ENCODE measurements at places on chromosomes 5 and 9.

DNA sequence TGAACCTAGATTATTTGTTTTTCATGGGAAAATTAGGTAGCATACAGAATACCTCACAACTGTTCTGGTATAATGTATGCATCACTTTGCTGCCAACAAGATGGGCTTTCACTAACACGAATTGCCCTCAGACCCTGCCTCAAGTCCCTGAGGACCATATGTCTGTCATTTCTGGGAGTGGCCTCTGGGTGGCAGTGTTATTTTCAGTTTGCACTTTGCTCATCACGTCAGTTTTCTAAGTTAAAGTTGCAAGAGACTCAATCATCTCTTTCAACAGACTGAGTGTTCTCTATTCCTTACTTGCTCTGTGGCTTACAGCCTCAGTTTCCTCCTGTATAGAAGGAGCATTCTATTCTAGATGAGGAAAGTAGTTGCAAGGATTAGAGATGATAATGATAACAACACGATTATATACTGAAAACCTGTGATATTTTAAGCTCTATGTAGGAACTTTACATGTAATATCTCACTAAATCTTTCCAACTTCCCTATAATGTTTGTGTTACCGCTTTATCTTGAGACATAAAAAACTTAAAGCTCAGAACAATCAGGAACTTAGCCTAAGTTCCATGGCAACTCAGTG is 55.7 kb downstream of the TSSK1B start:
- peak; percentile 27 for DNase-seq

GRCh38 chr9:103798620-103799019 is 295.5 kb upstream of the SMC2 start:
- no peak for DNase-seq

DNA sequence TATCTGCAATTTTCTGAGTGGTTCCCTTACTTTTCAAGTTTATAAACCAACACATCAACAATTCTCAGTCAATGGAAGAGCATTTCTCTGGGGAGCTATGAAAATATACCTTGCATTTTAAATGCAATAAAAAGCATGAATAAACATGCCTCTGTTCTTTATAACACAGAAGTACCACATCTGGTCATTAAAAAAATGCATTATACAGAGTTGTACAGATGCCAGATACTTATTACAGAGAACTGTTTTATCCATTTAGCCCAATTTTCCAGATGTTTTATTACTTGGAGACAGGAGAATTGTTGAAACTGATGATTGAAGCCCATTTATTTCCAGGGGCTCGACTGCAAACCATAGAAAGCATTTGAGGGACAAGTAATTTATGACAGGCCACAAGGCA is 19.2 kb upstream of the HEXB start:
- DNase-seq = no peak

DNA sequence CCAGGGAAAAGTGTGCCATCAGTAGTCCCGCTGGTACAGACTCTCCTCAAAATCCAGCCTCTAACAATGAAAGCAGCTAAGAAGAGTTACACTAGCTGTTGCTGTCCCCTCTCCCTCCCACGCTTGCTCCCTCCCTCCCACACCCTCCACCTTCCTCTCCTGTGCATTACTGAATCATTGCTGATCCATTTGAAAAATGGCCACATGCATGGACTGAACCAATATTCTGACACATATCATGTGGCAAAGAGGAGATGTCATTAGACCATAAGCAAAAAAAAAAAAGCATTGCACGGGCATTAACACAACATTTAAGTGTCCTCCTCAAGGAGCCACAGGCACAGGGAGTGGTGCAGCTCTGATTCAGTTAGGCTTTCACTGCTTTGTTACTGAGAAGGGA is 37.9 kb downstream of the LHFPL2 start:
- DNase-seq = no peak

DNA sequence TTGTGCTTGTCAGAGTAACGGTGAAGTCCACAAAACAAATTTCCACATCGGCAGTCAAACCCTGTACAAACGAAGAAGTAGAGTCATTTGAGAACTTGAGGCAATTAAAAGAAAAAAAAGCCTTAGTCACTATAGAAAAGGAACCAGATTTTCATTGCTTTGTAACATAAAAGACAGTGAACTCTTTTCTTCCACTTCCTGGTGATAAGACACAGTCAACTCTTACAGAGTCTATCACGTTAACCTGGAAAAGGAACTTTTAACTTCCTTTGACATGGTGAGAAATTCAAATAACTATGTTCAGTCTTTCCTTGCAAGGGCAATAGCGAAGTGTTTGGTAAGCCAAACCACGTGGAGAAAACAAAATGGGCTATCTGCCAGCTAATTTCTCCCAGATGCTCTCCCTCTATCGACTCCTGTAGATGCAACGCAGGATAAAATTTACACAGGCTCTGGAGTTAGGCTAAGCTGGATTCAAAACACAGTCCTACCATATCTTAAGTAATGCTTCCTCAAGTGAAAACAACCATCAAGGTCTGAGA is 8.9 kb downstream of the ZFAND5 start:
- no peak for DNase-seq

DNA sequence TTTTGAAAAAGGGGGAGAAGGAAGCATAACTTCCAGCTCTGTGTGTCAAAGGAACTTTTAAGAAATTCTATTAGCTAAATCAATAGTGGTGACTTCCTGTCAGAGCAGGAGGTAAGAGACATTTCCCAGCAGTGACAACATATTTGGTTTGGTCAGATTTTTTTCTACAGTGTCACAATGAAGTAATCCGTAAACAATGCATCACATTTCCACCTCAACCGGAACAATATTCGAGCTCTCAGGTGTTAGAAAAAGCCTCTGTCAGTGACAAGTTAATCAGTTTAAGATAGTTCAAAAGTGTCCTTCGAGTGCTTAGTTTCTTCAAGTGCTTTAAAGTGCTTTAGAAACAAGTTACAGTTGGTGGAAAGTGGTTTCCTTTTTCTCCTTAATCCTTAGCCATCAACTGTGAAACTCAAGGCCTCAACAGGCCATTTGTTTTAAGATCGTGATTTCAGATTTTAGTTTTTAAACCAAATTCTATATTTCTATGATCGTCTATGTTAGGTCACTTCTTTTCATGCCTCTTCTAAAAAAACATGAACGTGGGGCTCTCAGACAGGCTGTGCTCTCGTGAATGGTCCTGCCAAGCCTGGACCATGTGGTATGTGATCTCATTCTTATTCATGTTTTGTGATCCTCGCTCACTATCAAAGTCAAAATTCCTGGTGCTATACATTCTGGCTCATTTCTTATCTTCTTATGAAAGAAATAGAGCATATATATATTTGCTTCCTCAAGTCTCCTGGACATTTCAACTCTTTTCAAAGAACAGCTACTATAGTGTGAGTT is 181.9 kb upstream of the HMHB1 start:
- no peak for DNase-seq

DNA sequence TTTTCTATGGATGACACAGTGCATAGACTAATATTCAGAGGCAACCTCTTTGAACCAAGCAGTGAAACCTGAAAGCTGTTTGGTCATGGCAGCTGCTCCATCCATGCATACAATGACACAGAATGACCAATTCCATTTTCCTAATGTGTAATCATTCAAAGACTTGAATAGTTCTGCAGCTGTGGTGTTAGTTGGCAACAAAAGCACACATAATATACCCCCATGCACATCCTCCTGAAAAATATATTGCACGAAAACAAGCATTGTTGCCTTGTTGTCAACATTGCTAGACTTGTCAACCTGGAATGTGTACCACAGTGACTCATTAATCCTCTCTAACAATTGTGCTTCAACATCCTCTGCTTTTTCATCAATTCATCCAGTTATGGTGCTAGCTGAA is 71.0 kb upstream of the SEMA6A start:
- DNase-seq = no peak

GRCh38 chr9:95182854-95183563 is 134.5 kb downstream of the FANCC start:
- DNase-seq = no peak

DNA sequence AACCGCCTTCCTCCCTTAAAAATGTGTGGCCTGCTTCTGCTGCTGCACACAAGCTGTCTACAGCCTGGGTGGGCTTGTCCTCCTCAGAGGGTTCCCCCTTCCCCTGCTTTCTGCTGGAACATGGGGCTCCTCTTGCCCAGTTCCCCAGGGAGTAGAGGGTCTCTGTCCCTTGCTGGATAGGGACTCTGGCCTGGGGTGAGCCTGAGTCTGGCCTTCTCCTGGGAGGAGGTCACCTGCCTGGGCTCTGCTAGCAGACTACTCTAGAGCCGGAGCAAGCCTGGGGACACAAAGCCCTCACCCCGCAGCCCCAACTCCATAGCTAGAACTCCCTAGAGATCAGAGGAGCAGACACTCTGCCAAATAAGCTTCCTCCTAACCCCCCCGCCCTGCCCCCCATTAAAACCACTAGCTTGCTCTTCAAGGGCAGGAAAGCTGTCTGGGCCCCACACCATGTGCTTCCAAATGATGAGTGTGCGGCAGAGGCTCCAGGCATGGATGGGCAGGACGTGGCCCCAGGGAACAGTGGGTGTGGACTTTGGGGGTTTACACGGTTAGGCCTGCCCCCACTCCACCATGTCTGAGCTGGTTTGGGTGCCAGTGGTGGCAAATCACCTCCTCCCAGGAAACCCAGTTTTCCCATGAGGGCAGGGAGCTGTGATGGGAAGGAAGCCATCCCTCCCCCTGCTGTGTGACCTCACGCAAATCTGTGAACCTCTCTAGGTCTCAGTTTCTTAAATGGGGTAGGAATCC is 10.0 kb downstream of the TCF7 start:
- DNase-seq = no peak

DNA sequence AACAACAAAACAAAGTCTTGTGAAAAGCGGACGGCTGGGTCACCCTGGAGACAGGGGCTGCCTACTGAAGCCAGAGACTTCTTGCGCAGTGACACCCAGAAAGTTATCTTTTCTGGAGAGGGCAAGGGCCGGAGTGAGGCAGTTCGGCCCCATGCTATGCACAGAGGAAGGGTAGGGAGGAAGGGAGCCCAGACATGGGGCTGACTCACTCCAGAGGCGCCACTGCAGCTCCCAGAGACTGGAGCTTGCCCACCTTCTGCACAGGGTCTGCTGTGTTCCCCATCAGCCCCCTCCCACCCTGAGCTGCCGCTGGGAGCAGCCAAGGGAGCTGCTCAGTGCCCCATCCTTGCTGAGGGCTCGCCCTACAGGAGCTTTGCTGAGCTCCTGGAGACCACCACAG is 13.3 kb downstream of the SLC6A3 start:
- DNase-seq = no peak

DNA sequence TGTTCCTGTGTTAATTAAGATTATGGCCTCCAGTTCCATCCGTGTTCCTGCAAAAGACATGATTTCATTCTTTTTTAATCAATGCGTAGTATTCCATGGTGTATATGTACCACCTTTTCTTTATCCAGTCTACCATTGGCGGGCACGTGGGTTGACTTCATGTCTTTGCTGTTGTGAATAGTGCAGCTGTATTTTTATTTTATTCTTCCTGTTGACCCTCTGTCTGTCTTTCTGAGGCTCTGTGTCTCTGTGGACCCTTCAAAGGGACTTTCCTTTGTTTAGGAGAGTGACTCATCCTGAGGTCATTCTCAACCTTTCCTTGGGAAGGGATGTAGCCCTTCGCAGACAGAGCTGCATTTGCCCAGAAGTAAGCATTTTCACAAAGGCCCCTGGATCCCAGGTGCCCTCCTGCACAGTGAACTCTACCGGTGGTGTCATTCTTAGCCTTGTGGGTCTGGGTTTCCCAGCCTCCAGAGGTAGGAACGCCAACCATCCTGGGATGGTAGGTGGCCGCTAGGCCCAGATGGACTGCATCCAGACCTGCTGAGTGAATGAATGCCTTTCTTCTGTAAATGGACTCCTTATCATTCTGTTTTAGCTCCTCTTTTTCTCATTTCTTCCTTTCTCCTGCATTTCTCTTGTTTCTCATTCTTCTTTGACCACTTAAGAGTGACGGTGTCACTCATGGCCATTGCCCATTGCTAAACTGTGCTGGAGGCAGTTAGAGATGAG is 22.4 kb downstream of the TRIO start:
- DNase-seq = no peak

DNA sequence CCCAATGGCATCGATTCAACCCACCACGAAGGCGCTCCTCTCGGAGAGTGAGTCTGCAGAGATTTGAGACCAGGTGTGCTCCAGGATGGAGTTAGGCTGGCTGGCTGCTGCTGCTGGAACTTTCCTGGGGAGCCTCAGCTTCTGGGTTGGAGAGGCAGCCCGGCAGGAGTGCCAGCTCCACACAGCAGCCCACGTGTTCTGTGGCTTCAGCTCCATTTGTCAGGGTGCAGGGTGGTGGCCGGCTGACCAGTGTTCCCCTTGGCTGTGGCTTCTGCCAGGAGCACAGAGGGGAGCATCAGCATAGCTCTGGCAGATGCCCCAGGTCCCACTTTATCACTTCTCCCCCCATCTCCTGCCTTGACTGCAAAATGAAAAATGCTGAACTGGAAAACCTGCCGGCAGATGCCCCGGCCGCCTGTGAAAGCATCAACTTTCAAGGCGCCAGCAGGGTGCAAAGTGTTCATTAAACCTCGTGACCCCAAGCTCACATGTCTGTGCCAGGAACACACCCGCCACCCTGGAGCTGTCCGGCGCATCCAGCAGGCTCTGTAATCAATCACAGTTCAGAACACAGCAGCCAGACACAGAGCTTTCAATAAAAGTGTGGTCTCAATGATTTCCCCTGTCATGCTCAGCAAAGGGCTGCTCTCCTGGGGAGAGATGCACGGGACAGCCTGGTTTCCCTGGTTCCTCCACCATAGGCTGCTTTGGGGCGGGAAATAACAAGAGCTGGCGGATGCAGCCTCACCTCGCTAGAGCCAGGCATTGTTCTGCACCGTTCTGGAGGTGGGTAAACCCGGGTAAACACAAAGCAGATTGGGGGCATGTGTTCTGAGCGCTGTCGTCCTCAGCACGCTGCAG is 53.2 kb downstream of the TRIP13 start:
- DNase-seq = no peak

GRCh38 chr9:126518763-126519162 is 95.0 kb upstream of the LMX1B start:
- DNase-seq = no peak

GRCh38 chr5:54886866-54887265 is 98.5 kb downstream of the ESM1 start:
- DNase-seq = no peak

- DNase-seq = no peak
These were observed 51.7 kb upstream of the TUT7 start for GRCh38 chr9:86405926-86406325.

DNA sequence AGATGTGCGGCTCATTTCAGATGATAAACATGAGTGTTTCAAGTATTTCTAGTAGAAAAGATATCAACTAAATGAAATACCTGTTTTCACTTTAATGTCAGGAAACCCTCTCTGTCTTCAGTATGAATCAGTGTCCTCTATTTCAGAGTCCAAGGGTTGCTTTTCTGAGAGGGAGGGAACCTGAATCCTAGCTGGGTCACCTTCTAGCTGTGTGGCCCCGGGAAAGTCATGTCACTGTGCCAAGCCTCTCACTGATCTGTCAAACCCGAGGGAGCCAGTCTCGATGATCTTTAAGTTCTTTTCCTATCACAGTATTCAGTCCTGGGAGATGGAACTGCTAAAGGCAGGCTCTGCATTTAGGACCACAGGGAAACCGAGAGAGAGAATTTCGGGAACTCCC is 258.9 kb downstream of the NTRK2 start:
- no peak for DNase-seq

- DNase-seq = no peak
These were observed 102.3 kb upstream of the PHYKPL start for GRCh38 chr5:178334861-178335260.

- DNase-seq = no peak
These were observed 66.2 kb downstream of the NDST1 start for GRCh38 chr5:150573867-150574817.

Measured in stimulated activated CD4-positive, alpha-beta T cell treated with anti-CD3 and anti-CD28 coated beads, Interleukin-15, amount 100 ng/mL, for 1 hour (primary cell).